HCT116 (cell line): ENCODE measurements at places on chromosomes 4 and X. TPM values are rescaled to one million over a fixed set of nuclear protein-coding genes. Genes with fewer than 3 reads are reported as not detected.

CT83 gene
- total RNA-seq = not detected

WAS gene
- total RNA-seq = 0.84 TPM

DNA sequence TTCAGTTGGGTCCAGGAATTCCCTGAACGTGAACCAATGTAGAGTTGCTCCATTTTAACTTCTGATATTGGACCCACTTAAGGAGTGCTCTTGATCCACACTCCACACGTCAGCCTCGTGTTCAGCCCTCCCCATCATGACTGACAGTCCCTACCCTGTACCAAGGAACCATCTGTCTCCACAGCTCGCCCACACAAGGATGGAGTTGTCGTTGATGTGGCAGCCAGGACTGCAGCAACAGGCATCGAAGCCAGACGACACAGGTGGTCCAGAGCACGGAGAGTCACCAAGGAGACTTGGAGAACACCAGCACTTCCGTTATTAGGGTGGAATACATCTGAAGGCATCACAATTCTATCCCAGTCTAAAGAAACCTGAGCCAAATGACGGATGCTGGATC, 472.1 kb upstream of the NR3C2 start:
- H3K4me3 ChIP-seq = no peak overlapping the region
- H3K4me1 ChIP-seq = no peaks in the 10 kb centered on the region
- H3K27me3 ChIP-seq = no peaks in the 10 kb centered on the region
- no peak overlapping the region for H3K27ac ChIP-seq
- DNase-seq = no peak

EMCN gene
- not detected for total RNA-seq

- no peak overlapping the region for H3K4me3 ChIP-seq
- no peaks in the 10 kb centered on the region for H3K4me1 ChIP-seq
- no peaks in the 10 kb centered on the region for H3K27me3 ChIP-seq
- no peak for DNase-seq
These were observed 137.8 kb upstream of the DUSP21 start for GRCh38 chrX:44705817-44706551.
